ENCODE measurements at places on chromosomes 11 and 22. TPM values are rescaled to one million over a fixed set of nuclear protein-coding genes. Genes with fewer than 3 reads are reported as not detected.

The MSANTD4 gene
- 27.5 TPM for total RNA-seq

The KCNA4 gene
- total RNA-seq = 1.4 TPM

The MS4A15 gene
- not detected for total RNA-seq

The DDX6 gene
- 113 TPM for total RNA-seq

The RFPL1 gene
- total RNA-seq = not detected

The ST14 gene
- total RNA-seq = 0.12 TPM

The CALCA gene
- total RNA-seq = not detected

DNA sequence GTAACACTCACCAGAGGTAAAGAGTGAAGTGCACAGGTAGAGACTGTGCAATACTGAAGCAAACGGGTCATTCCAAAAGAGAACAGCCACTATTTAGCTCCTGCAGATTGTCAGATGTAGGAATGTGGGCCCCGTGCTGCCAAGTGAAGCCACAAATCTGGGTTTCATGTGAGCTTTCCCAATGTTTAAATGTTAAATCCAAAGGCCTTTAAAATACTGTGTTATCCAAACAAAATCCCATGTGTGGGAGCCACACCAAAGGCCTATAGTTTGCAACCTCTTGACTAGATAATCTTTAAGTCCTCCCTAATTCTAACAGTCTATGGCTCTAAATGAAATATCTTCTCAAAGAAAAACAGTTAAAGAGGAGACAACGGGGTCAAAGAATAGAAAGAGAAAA, 43.3 kb downstream of the RBFOX2 start:
- DNase-seq = no peak

- DNase-seq = no peak
These were observed 43.9 kb downstream of the SGSM3 start for GRCh38 chr22:40414311-40414710.

DNA sequence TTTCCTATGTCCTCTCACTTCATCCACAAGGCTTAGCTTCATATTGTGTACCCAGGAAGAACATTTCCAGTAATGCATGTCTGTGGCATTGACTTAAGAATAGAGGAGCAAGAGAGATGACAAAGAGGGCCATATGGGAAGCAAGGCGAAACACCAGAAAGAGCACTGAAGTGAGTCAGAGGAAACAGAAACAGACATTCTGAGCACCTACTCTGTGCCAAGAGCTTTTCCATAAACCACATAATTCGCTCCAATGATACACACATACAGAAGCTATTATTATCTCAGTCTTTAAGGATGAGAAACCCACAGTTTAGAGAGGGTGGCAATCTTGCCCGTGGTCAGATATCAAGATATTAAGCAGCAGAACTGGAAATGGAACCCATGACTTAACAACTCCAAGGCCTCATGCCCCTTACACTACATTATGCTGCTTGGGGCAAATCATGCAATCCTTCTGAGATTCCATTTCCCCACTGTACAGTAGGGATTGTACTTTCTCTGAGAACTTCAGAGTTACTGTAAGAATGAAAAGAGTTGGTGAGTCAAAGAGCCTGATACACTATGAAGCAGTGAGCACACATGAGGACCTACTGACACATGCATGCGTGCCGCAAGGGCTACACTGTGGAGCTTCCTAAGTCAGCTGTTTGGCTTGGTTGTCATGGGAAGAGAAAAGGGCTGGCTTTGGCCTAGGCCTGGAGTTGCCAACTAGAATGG, 126.6 kb downstream of the KCNC1 start:
- DNase-seq = no peak

GRCh38 chr22:50323900-50324299, 2.9 kb downstream of the DENND6B start:
- no peak for DNase-seq

DNA sequence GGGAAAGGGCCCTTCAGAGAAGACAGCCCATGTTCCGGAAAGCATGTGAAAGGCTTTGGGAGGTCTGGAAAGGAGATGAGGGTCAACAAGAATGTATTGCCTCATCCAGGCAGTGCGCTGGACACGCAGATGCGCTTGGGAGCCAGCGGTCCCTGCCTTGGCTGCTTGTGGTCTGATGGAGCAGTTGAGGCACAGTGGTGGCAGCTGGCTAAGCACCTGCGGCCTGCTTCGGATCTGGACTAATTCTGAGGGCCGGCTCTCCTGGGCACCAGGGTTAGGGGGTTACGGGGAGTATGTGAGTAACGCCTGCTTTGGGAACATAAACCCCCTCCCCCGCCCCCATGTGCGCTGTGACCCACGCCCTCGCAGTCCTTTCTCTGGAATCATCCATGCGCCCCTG, 4.6 kb upstream of the TM7SF2 start:
- no peak for DNase-seq

GRCh38 chr22:45008186-45008681, 1.6 kb downstream of the PHF21B start:
- peak; percentile 50 for DNase-seq

DNA sequence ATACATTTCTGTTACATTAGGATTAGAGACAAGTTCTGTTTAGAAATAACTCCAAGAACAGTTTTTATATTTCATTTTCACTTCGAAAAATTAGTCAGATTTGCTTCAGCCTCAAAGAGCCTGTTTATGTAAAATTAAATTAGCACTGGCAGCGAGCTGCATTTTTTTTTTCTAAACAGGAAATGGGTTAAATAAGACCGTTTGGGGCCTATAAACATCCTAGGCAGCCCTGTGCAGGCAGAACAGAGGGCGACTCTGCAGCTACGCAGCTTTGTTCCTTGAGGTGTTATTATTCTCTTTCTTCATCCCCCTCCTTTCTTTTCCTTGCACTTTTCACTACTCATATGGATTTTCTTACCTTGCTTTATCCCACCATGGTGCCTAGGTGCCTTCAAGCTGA, 48.7 kb downstream of the CWC15 start:
- no peak for DNase-seq

GRCh38 chr11:131867457-131868257, 497.2 kb downstream of the NTM start:
- peak; percentile 92 for DNase-seq

GRCh38 chr22:26617271-26618199, at the start of gene CRYBB1:
Gene CRYBB1 (minus strand): TSS chr22:26618027. CDS start chr22:26616319, 1,708 bp downstream.
- DNase-seq = peak; percentile 40

DNA sequence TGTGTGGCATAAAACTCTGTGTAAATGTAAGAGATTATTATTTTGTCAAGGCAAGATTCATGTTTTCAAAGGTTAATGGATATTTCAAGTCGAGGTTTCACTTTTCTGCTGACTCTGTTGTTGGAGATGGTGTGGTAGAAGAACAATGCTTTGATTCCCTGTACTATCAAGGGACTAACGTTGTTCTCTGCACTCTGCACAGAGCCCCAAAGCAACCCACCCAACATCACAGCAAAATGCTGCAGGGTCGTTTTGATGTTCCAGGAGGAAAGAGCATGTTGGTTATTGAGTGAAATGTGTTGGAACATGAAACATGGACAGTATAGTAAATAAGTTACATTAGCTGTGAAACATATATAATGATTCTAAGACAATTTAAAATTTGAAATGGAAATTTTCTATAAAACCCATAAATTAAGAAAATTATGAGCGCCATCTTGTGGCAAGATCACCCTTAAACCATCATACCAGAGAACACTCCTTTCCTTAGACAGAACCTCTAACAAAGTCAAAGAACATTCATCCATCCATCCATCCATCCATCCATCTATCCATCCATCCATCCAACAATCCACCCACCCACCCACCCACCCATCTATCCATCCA, 164.4 kb upstream of the ZBED5 start:
- DNase-seq = peak; percentile 50

- peak; percentile 12 for DNase-seq
These were observed 70.2 kb downstream of the DDX10 start for GRCh38 chr11:108734956-108735559.

- no peak for DNase-seq
These were observed 5.4 kb downstream of the TMEM123 start for GRCh38 chr11:102447193-102447592.

- peak; percentile 40 for DNase-seq
These were observed 67.3 kb downstream of the HIPK3 start for GRCh38 chr11:33324302-33324985.

DNA sequence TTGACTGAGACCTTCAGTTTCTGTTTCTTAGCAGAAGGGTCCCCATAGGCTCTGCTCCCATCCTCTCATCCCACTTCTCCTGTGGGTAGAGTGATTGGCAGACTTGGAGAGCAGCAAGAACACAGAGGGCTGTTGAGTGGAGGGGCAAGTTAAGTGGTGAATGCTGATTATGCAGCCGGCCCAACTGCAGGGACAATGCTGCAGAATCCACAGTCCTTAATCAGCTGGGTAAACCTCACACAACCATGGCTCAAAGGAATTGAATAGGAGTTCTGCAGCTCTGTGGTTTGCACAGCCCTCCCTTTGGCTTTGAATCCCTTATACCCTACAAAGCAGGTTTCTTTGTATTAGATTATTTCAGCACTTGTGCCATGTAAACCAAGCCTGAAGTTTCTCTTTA, 161.1 kb downstream of the NAV2 start:
- DNase-seq = peak; percentile 45

- DNase-seq = no peak
These were observed 61.8 kb downstream of the IRAG1 start for GRCh38 chr11:10631761-10632160.

GRCh38 chr11:5204787-5205186, 4.3 kb upstream of the OR51V1 start:
- DNase-seq = peak; percentile 63

GRCh38 chr22:46081036-46081830, 69.1 kb upstream of the PPARA start:
- DNase-seq = no peak

GRCh38 chr11:126328444-126328843, 24.6 kb downstream of the DCPS start:
- no peak for DNase-seq

DNA sequence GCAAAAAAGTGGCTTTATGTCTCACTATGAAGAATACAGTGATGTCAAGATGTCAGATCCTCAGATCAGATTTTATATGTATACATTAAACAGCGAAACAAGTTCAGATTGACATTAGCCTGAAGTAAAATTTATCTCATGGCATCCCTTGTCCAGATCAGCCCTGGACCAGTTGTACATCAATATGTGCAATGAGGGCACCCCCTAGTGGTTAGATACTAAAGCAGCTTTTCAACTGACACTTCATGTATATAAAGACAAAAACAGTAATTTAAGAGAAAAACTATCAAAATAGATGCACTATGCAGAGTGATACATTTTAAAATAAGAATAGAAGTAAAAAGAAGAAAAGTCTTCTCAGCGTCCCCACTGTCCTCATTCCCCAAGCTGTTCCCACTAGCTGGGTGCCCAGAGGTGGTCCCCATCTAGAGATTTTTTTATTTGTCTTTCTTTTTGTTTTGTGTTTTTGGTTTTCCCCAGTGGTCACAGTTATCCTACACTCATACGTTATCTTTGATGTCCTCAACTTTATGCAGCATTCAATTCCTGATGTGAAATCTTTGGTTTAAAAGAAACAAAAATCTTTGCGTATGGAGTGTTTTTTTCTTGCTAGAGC, 2193.4 kb upstream of the RAG2 start:
- peak; percentile 88 for DNase-seq

DNA sequence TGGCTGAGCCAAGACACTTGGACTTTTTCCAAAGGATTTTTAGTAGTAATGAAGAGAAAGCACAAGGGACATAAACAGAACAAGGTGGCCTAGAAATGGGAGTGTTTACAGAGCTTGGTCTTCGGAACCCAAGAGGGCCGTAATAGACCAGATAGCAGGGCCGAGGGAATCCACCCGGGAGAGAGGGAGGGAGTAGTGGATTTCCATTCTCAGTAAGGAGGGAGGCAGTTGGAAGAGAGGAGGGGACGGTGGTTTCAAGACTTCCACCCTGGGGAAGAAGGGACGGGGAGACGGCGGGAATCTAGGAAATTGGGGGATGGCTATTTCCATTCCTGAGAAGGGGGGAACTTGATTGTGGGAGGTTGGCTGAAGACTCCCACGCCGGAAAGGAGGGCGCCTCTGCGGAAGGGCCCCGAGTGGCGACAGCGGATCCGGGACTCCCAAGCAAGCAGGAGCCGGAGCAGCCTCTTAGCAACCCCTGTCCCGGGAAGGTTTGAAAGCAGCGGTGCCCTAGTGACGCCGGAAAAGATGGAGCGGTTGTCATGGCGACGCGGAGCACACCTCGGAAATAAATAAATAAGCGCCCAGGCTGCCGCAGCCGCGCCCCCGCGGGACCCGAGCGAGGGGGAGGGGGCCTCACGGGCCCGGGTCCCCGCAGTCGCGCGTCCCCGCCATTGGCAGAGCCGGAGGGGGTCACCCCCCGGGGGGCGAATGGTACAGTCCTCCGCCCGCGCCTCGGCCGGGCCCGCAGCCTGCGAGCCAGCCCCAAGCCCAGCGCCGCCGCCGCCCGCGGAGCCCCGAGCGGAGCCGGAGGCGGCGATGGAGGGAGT, 31.6 kb downstream of the EIF3F start:
- DNase-seq = peak; percentile 69

- no peak for DNase-seq
These were observed 4.2 kb upstream of the NEAT1 start for GRCh38 chr11:65418431-65418680.

GRCh38 chr22:41482319-41482935, 13.5 kb downstream of the ACO2 start:
- DNase-seq = no peak

DNA sequence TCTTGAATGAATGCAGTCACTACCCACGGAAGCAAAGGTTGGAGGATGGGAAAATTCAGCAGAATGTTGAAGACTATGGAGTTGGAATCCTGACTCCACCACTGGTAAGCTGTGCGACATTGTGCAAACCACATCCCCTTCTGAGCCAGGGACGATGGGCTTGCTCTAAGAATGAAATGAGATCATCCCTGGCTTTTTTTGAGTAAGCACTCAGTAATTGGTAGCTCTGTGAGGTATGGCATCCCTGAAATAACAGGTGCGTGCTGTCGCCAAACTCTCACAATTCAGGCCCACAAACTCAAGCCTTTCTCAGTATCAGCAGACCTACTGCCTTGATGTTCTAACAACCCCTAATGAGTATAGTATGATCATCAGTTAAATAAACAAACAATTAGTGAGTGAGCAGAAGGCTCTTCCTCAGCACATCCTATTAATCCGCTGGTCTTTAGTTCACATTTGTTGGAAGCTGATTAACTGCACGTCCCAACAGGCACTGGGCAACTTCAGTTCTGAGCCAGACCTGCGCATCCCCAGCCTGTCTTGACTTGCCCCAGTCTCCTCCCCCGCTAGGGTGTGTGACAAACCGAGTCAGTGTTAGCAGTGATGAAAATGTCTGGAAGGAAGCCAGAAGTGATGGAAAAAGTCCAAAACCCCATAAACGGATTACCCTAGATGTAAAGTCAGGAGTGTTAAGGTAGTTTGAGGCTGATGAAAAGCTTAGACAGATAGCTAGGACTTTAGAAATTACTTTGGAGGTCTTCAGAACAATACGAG, 235.5 kb downstream of the GRIK4 start:
- no peak for DNase-seq
